ENCODE measurements at places on chromosomes 13 and 19.

DNA sequence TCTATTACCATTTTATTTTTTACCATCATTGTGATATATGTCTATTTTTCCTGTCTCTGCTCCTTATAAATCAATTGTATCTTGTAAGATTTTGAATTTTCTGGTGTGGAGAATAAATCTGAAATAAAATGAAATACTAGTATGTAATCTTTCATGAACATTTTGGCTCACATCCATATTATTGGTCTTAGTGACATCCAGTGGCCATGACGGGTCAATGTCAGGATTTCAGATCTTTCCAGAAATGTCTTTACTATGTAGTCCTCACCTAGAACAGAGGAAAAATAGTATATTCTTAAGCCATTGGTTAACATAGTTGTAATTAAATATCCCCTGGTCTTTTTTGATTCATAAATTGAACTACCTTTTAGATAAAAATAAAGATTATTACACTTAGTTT lies 109.8 kb upstream of the GPC6 start:
- no peak for DNase-seq

DNA sequence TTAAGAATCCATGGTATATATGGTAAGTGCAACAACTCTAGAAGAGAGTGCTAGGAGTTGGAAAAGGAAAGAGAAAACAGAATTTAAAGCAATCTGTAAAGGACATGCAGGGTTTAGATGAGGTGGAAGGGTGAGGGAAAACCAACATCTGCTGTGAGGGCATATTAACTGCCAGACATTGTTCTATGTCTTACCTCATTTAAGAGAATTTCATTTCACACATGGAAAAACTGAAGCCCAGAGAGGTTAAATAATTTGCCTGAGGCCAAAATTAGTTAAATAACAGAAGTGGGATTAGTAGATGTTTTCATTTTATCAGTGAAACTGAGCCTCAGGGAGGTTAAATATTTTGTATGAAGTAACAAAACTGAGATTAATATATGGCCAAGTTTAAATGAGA lies 7.4 kb upstream of the USPL1 start:
- DNase-seq, result no peak

GRCh38 chr19:31498781-31499180 lies 149.5 kb upstream of the TSHZ3 start:
- DNase-seq, result no peak

DNA sequence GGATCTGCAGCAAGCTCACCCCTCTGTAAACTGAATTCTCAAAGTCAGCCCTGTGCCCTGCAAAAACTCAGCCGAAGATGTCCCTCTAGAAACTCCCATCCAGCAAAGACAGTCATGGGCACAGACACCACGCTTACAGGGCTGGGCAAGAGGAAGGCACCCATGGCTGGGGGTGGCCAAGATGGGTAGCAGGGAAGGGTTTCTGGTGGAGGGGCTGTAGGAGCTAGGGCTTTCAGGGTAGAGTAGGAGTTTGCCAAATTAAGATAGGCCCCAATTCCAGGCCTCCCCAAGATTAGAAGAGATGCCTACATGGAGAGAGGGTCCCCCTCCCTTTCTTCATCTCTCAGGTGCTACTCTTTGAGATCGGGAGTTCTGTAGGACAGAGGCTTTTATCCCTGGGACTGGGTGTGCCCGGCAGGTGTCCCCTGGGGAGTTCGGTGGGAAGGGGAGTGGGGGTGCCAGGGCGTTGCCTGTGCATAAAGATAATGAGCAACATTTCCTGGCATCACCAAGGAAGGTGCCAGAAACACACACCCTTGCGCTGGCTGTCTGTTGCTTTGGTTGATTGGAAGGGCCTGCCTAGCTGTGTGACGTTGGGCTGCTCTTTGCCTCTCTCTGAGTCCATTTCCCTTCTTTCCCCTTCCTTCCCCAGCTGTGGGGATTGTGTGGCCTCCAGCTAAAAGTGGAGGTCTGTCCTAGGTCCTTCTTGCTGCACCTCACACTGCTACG lies 9.4 kb downstream of the NRTN start:
- DNase-seq, result no peak

- no peak for DNase-seq
Observed at GRCh38 chr19:49272204-49272603, 52.8 kb downstream of the SLC6A16 start.

DNA sequence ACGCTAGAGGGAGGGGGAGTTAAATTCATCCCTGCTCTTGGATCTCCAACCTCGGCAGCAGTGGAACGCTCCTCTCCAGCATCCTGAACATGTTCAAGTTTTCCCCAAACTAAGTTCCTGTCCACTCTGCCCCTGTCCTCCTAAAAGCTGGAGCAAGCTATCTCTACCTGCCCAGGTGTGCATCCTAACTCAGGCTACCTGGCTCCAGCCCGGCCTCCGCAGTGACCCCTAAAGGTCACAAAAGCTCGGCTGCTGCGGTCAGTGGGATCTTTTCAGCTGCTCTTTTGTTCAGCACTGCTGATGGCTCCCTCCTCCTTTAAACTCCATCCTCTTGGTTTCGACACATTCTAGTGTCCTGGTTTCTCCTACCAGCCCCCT lies 1.4 kb downstream of the DCUN1D2 start:
- DNase-seq, result no peak

GRCh38 chr19:51196181-51196580 lies 28.7 kb upstream of the CD33 start:
- DNase-seq, result no peak

- DNase-seq, result no peak
Observed at GRCh38 chr13:37143911-37144310, 38.4 kb upstream of the CSNK1A1L start.

GRCh38 chr19:1163283-1163933 lies 10.7 kb downstream of the SBNO2 start:
- DNase-seq, result no peak

- DNase-seq, result no peak
Observed at GRCh38 chr13:102972191-102972590, 94.0 kb downstream of the SLC10A2 start.

- no peak for DNase-seq
Observed at GRCh38 chr13:74077792-74078191, 56.4 kb downstream of the KLF12 start.

DNA sequence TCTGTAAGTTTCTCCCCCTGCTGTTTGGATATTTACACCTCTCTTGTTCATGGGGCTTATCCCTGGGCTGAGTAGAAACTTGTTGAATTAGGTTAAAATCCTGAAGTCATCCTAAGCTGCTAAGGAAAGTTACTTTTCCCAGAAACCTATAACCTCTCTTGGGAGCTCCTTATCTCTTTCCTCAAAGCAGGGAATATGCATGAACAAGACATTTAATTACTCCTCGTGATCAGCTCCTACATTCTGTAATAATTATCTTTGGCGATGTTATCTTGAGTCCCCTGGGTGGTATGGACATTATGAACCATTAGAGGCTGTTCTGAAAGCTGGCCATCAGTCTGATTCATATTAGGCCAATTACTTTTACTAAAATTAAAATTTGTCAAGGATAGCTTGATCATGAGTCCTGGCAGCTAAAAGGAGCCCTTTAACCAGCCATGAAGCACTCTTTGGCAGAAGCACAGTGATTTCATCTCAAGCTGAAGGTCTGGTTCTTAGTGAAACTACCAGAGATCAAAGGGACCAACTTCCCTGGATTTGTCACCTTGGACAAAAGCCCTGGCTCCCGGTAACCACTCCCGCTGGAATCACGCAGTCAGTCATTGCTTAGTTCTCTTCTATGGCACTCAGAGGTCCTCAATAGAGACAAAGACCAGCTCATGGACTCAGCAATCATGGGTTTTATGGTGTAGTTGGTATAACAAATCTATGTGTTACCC lies 811.8 kb downstream of the UQCRFS1 start:
- no peak for DNase-seq

- no peak for DNase-seq
Observed at GRCh38 chr19:17475541-17476115, 5.3 kb downstream of the SLC27A1 start.

- no peak for DNase-seq
Observed at GRCh38 chr19:11435833-11436313, 438 bp downstream of the PRKCSH start.

DNA sequence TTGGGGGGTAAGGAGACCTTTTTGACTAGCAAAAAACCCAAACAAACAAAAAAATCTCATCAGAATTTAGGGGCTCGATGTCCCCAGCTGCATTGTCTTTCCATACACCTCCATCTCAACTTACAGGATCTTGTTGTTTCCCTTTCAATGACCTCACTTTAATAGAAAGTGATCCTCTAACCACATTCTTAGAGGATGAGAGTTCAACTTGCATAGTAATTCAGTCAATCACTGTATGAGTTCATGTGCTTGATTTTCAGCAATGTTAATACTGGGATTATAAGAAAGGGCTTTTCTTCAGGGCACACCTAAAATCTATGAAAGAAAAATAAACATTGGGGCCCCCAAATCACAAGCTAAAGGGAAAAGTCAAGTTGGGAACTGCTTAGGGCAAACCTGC lies 1512.0 kb downstream of the SLITRK1 start:
- no peak for DNase-seq

DNA sequence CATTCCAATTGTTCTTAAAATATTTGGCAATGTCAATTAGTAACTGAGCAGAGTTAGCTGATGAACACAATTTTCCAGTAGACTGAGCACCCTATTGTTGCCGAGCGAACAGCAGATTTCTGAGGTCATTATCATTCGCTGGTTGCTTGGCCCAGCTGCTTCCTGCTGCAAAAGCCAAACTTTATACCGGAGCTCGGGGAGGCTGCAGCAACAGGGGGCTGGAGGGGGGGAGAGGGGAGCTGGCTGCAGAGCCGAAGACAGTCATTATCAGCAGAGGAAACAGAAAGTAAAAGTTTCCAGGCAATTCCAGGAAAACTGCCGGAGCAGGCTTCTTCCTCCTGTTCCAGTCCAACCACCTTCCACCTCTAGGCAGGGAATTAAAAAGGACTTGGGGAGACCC lies 77.9 kb downstream of the ZNF536 start:
- DNase-seq, result no peak

- no peak for DNase-seq
Observed at GRCh38 chr13:50679321-50679720, 164.2 kb downstream of the DLEU7 start.

DNA sequence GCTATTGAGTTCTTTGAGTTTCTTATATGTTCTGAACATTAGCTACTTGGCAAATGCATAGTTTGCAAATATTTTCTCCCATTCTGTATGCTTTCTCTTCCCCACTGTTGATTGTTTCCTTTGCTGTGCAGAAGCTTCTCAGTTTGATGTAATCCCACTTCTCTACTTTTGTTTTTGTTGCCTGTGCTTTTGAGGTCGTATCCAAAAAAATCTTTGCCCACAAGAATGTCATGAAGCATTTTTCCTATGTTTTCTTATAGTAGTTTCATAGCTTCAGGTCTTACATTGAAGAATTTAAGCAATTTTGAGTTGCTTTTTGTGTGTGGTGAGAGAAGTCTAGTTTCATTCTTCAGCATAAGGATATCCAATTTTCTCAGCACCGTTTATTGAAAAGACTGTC lies 536.7 kb upstream of the ARGLU1 start:
- no peak for DNase-seq

- no peak for DNase-seq
Observed at GRCh38 chr13:83232626-83233025, 649.6 kb downstream of the SLITRK1 start.

DNA sequence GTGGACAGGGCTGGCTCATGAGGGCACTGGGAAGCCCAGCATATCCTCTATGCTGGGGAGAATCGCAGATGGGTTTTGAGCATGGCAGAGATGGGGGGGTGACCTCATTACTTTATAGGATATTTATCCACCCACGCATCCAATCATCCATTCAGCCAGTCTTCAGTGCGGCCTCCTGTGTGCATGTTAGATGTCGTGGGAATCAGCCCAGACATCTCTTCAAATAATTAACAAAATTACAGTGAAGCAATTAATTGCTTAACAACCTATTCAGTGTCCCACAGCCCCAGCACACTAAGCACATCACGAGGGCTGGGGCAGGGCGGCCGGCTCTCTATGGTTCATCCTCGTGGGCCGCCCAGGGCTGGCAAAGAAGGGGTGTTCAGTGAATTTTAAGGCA lies 21.6 kb downstream of the LIG1 start:
- no peak for DNase-seq

DNA sequence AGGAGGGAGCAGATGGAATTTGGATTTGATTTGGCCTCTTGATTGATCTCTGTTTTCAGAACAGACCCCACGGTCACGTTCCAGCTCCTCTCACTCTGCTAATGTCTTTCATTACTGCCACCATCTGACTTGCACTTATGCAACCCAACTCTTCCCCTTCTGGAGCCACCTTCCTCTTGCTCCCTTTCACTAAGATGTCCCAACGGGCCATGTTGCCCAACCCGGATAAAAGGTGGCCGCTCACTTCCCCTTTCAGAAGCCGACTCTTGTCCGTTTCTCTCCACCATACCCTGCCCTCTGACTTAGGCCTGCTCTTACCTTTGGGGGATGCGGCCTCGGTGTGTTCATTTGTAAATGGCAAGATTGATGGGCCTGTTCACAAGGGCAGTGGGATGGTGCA lies 27.4 kb upstream of the CYP4F8 start:
- peak; percentile 38 for DNase-seq

- no peak for DNase-seq
Observed at GRCh38 chr19:23526302-23526701, 131.0 kb upstream of the ZNF91 start.

DNA sequence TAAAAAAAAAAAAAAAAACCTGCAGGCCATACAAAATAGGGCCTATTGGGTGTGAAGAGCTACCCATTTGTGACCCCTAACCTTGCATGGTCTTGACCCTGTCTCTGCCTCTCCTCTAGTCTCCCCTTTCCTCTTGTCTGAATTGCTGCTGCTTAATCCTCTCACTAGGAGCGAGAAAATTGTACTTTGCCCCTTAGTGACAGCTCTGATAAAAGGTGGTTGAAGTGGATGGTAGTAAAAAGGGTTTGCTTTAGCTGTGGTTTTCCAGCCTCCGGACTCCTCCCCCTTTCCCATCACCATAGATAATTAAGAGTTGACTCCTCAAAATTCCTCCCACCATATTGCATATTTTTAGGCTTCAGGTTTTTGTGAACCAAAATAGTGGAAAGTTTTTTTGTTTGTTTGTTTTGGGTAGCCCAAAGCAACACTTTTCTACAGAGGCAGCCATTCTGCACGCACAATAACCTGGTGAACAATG lies 23.5 kb downstream of the ACTN4 start:
- no peak for DNase-seq

GRCh38 chr13:49693191-49693733 lies 2.0 kb upstream of the EBPL start:
- DNase-seq, result no peak

GRCh38 chr19:48456864-48457263 lies 1.5 kb downstream of the KCNJ14 start:
- DNase-seq, result no peak

DNA sequence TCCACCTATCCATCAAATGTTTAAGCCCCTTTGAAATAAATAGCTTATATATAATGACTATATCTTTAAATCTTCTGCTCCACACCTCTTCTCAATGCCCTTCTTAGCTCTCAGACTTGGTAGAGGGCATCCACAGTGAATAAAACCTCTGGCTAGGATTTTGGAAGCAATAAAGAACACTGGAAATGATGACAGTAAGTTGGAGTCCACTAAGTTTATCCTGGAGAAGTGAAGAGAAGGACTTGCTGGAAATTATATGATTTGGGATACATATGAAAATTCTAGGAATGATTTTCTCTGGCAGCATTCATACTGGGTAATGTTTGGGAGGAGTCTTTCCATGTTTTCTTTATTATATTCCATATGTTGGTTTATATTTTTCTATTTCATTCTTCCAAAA lies 133.5 kb upstream of the KL start:
- no peak for DNase-seq

GRCh38 chr13:92767468-92767867 lies 459.1 kb upstream of the GPC6 start:
- peak; percentile 35 for DNase-seq
